ENCODE measurements at places on chromosomes 6 and 20. TPM values are rescaled to one million over a fixed set of nuclear protein-coding genes. Genes with fewer than 3 reads are reported as not detected.

GRCh38 chr20:61117725-61118124 is 134.3 kb upstream of the CDH4 start:
- no peak for DNase-seq
- no peaks in the 10 kb centered on the region for H3K27me3 ChIP-seq
- no peaks in the 10 kb centered on the region for H3K4me1 ChIP-seq
- H3K36me3 ChIP-seq: no peaks in the 10 kb centered on the region
- no peak overlapping the region for H3K27ac ChIP-seq
- no peak overlapping the region for H3K4me3 ChIP-seq

DNA sequence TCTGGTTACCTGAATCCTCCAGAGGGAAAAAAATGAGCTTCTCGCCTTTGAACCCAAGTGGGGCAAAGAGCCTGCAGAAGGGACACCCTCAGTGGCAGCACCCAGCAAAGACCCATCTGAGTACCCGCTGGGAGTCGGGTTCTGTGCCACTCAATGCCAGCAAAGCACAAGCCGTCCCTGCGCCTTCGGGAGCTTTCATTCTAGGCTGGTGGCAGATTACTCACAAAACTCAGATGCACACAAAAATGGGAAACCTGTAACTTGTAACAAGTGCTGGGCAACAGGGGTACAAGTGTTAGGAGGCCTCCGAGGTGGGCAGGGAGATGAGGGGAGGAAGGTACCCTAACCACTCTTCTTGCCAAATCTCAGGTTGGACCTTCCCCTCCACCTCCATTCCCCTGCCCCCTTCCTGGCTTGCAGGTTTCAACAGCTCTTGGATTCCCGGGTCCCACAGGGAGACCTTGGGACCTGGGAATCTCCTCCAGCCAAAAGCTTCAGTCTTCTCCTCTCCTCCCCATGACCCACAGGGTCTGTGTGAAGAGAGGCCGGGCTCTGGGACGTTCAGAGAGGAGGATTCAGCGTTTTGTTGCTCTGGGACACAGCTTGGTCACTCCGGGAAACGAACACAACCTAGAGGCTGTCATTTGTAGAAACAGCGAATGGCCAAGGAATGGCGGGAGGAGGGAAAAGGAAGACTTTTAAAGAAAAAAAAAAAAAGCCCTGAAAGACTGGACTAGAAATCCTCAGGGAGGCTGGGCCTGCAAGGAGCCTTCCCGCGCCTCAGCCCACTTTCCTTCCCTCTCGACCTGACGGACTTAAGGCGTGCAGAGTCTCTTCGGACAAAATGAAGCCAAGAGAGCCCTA is 1.2 kb upstream of the PARD6B start:
- peaks cover 84% of the 10 kb centered on the region for H3K4me1 ChIP-seq
- H3K4me3 ChIP-seq: peak overlapping the region; percentile 61
- peaks cover 2% of the 10 kb centered on the region for H3K36me3 ChIP-seq
- no peak for DNase-seq

DNA sequence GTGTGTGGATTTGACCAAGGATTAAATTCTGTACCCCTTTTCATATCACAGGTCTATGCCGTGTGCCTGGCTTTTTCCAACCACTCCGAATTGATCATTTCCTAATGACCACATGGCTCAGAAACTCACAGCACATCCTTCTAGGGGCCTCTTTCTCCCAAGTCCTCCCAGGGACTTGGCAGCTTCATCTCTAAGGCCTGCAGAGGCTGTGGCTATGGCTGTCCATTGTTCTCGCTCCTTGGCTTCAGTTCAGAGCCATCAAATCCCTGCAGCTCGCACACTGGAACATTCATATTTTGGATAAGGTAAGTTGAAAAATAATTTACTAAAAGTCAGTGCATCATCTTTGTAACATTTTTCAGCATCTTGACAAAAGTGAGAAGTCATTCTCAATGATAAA is 497.2 kb upstream of the CDH4 start:
- no peak for DNase-seq
- no peaks in the 10 kb centered on the region for H3K27me3 ChIP-seq
- H3K36me3 ChIP-seq: no peaks in the 10 kb centered on the region
- no peak overlapping the region for H3K4me3 ChIP-seq

DNA sequence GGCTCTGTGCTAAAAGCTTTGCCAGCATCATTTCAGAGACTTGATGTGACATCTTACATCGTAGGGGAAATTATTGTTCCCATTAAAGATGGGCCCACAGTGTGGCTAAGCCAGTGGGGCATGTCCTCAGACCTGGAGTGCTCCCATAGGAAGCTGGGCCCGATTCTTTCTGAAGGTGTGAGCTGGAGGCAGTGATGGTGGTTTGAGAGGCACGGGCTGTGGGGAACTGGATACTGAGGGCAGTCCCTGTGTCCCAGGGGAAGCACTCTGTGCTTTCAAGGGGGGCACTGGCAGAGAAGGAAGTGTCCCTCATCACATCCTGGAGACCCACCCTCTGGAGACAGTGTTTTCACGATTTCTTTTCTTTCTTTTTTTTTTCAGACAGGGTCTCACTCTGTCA is 8.6 kb upstream of the FAM110A start:
- no peaks in the 10 kb centered on the region for H3K4me1 ChIP-seq
- H3K27ac ChIP-seq: no peak overlapping the region
- no peak for DNase-seq

DNA sequence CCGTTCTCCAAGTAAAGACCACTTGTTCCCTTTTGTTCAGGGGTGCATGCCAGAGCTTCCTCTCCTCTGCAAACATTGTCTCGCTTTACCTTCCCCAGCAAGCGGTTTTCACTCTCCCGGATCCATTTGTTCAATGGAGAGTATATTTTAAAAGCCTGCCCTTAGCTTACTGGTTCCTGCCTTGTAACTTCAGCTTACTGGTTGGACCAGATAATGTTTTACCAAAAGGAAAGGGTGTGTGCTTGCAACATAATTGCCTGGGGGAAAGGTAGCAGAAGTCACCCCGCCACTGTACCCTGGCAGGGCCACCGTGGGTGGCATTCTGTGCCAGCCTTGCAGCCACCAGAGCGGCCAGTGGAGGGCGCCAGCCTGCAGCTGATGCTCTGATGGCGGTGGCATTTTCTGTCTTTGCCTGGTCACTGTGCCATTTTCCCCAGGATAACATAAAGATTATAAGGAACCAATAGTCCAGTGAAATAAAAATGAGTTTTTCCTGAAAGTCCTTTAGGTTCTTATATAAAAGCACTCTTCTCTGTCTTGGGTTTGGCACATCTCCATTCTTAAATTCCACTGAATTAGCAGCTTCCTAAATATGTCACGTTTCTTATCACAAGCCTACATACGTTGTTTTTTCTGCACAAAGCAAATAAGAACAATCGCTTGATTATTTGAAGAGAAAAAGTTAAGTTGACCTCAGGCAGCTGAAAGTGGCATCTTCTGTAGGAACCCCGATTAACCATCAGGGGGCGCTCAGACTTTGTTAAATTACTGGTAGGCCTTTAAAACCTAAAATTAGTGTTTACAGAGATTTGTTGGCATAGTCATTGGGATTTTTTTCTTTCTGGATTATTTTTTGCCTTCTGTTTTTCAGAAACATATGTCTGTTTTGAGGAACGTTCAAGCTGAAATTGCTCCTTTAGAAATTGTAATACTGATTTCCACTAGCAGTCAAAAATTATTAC is 67.4 kb upstream of the XRN2 start:
- no peaks in the 10 kb centered on the region for H3K27me3 ChIP-seq
- no peaks in the 10 kb centered on the region for H3K4me1 ChIP-seq
- no peak overlapping the region for H3K27ac ChIP-seq
- H3K4me3 ChIP-seq: no peak overlapping the region
- DNase-seq: peak; percentile 51

- no peak for DNase-seq
- H3K27me3 ChIP-seq: peaks cover 10% of the 10 kb centered on the region
- no peak overlapping the region for H3K27ac ChIP-seq
- no peaks in the 10 kb centered on the region for H3K36me3 ChIP-seq
These were observed 15.1 kb upstream of the LAMP5 start for GRCh38 chr20:9499126-9499899.

DNA sequence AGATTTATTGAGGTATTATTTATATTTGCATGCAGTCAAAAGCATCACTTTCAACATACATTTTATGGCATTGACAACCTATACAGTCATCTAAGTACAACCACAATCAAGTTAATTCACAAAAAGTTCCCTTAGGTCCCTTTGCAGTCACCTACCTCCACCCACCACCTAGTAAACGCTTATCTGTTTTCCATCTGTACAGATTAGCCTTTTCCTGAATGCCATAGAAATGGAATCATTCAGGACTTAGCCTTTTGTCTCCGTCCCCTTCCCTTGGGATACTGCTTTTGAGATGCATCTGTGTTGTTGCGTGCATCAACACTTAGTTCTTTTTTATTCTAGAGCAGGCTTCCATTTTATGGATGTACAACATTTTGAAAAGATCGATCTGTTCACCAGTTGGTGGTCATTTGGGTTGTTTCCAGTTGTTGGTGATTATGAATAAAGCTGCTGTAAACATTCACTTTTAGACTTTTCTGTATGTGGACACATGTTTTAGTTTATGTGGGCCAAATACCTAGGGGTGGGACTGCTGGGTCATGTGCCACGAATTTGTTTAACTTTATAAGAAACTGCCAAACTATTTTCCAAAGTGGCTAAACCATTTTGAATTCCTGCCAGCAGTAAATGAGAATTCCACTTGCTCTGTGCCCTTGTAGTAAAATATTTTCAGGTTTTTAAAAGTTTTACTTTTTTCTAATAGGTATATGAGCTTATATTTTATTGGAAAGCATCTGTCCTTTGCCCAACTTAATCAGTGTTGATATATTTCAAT is 17.6 kb upstream of the IFNGR1 start:
- no peaks in the 10 kb centered on the region for H3K36me3 ChIP-seq
- no peak overlapping the region for H3K4me3 ChIP-seq
- H3K4me1 ChIP-seq: peaks cover 39% of the 10 kb centered on the region

DNA sequence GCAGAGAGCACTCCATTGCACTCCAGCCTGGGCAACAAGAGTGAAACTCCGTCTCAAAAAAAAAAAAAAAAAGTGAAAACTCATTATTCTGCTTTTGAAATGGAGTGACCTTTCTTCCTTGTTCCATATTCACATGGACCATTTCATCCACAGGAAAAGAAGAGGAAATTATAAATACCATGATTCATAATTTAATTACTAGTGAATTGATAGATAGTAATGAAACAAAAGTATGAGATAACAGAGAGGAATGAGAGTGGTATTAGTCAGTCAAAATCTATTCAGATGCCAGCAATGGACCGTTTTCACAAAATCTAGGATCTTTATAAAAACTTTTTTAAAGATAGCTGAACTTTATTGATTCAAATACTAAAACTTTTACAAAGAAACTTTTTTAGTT is 443.1 kb upstream of the FLRT3 start:
- no peak overlapping the region for H3K4me3 ChIP-seq
- H3K36me3 ChIP-seq: no peaks in the 10 kb centered on the region
- DNase-seq: no peak
- H3K27ac ChIP-seq: no peak overlapping the region

DNA sequence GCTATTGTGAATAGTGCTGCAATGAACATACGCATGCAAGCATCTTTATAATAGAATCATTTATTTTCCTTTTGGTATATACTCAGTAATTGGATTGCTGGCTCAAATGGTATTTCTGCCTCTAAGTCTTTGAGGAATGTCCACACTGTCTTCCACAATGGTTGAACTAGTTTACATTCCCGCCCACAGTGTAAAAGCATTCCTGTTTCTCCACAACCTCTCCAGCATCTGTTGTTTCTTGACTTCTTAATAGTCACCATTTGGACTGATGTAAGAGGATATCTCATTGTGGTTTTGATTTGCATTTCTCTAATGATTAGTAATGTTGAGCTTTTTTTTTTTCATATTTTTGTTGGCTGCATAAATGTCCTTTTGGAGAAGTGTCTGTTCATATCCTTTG is 208.7 kb downstream of the PHF3 start:
- no peak overlapping the region for H3K4me3 ChIP-seq
- H3K27ac ChIP-seq: no peak overlapping the region
- DNase-seq: no peak
- H3K27me3 ChIP-seq: peaks cover 17% of the 10 kb centered on the region

- DNase-seq: no peak
- H3K4me3 ChIP-seq: no peak overlapping the region
- H3K27me3 ChIP-seq: no peaks in the 10 kb centered on the region
- no peaks in the 10 kb centered on the region for H3K4me1 ChIP-seq
- H3K27ac ChIP-seq: no peak overlapping the region
These were observed 332.6 kb upstream of the MANEA start for GRCh38 chr6:95244751-95245150.

GRCh38 chr20:45971425-45971674 is 653 bp downstream of the ZNF335 start:
- peak overlapping the region; percentile 97 for H3K4me3 ChIP-seq
- H3K4me1 ChIP-seq: peaks cover 24% of the 10 kb centered on the region
- H3K27ac ChIP-seq: peak overlapping the region; percentile 100
- H3K27me3 ChIP-seq: no peaks in the 10 kb centered on the region
- H3K36me3 ChIP-seq: peaks cover 14% of the 10 kb centered on the region

- H3K27me3 ChIP-seq: 0 out of 2 replicates have a peak, but pooled peaks cover 5% of the 10 kb centered on the region
- H3K4me1 ChIP-seq: peaks cover 14% of the 10 kb centered on the region
- no peaks in the 10 kb centered on the region for H3K36me3 ChIP-seq
- no peak overlapping the region for H3K4me3 ChIP-seq
These were observed 80.7 kb upstream of the EEF1E1 start for GRCh38 chr6:8182902-8183665.

- no peak for DNase-seq
- H3K4me3 ChIP-seq: no peak overlapping the region
- no peak overlapping the region for H3K27ac ChIP-seq
- H3K36me3 ChIP-seq: no peaks in the 10 kb centered on the region
These were observed 22.5 kb downstream of the COL9A1 start for GRCh38 chr6:70280400-70280853.

DNA sequence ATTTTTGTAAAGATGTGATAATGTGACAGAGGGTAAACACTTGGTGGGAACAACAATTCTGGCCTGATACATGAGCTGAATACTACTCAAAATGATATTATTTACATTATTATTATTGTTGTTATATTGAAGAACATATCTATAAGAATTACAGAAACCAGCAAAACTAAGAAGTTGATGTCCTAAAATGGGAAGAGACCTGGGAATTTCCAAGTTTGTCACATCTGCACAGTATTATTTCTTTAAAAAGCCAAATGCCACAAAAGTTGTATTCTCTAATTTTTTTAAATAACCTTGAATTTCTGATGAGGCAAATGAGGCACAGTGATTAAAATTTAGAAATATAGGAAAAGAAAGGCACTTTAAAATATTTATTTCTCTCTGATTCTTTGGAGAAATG is 5.0 kb upstream of the ZNF292 start:
- no peak overlapping the region for H3K4me3 ChIP-seq
- DNase-seq: no peak
- H3K4me1 ChIP-seq: peaks cover 15% of the 10 kb centered on the region

DNA sequence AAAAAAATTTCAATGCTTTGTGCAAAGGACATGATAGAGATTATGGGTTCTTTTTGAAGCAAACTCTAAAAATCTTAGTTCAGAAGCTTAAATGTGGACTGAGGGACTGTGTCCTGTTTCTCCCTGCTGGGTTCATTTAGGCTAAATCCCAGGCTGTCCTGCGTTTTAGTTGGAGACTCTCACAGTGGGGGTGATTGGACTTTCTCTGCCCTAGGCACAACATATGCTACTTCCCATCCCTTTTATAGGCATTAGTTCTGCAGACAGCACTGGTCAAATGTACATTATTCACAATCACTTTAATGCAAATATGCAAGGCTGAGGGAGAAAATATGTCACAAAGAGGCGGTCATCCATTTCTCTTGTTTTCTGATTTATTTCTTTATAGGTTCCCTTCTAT is 71.3 kb downstream of the TFAP2B start:
- no peaks in the 10 kb centered on the region for H3K36me3 ChIP-seq
- H3K27me3 ChIP-seq: no peaks in the 10 kb centered on the region
- H3K27ac ChIP-seq: no peak overlapping the region
- no peaks in the 10 kb centered on the region for H3K4me1 ChIP-seq

SNAP91 gene
- not detected for total RNA-seq

HTR1E gene
- total RNA-seq: not detected

FNDC1 gene
- total RNA-seq: 0.07 TPM

CFB gene
- total RNA-seq: 1.5 TPM

SIM1 gene
- total RNA-seq: not detected

RAD21L1 gene
- 0.17 TPM for total RNA-seq

ASIP gene
- not detected for total RNA-seq

Measured in HCT116 (cell line).